ENCODE measurements at places on chromosomes 7 and 10.

- no peak for DNase-seq
These were observed 580.1 kb downstream of the GRID1 start for GRCh38 chr10:85786401-85786899.

DNA sequence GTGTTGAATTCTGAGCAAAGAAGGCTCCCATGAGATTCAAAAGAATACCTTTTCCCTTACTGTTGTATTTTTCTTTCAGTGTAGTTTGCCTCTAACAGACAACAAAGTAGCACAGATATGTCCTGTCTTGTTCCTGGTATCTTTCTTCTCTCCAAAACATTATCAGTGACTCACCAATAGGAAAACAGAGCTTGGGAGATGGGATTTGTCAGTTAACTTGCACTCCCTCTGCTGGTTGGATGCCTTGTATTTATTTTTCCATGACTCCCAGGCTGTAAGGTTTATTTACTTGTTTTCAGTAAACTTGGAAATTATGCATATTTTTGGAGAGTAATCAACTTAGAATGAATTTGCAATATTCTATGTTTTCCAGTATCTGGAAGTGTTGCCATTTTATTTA lies 129.7 kb downstream of the SAMD9 start:
- no peak for DNase-seq

- DNase-seq = peak; percentile 83
These were observed 47.1 kb upstream of the SVIL start for GRCh38 chr10:29681676-29682448.

DNA sequence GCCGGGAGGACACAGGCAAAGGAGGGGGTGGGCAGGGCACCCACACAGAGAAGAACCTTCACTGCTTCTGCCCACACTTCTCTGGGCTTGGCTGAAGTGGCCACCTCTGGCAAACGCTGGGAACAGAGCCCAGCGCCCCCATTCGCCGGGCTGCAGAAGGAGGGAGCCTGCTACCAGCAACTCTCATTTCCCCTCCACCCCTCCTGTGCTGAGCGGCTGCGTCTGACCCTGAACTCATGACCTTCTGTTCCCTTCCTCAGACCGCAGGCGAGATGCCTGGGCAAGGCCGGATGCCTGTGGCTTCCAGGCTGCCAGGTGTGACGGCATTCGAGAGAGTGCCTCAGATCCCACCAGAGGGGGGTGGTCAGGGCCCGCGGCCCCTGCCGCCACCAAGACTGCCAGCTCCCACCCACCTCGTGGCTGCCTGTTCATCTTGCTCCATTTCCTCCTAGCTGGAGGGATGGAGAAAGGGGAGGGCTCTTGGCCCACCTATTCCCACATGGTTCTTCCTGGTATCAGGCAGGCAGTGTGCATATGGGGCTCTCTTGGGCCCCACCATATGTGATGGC lies 19.8 kb downstream of the DNAJB12 start:
- DNase-seq = peak; percentile 71

- DNase-seq = no peak
These were observed 795.5 kb downstream of the TNS3 start for GRCh38 chr7:46786221-46786954.

DNA sequence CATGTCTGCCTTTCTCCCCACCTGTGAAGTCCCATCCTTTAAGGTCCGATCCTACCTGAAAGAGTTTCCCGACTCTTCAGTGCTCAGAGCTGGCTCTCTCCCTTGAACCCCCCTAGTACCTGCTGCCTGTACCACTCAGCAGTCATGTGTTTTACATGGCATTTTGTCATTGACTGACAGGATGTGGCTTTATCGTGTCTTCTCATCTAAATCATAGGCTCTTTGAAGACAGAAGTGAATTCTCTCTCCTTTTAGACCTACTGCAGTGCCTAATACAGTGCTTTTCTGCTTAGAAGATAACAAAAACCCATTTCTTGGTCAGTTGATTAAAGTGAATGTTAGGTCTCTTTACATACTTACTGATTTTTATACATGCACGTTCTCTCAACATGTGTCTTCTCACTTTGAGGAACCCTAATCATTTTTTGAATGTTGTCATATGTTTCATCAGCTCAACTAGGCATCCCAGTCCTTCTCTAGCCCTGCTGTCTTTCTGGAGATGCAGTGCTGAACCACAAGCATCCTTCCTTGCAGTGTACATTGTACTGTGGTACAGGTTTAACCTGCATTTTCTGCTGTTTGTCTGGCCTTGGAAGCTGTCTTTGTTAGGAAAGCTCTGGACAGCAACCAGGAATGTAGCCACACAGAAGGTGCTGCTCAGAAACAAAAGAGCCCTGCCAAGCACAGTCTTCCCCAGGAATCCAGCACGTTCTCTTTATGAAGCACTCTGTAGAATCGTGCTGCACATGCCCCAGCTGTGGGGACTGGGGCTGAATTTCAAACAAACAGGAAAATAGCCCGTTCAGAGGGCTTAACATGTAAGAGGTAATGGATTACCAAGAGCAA lies 28.1 kb upstream of the LRRC4 start:
- peak; percentile 39 for DNase-seq

DNA sequence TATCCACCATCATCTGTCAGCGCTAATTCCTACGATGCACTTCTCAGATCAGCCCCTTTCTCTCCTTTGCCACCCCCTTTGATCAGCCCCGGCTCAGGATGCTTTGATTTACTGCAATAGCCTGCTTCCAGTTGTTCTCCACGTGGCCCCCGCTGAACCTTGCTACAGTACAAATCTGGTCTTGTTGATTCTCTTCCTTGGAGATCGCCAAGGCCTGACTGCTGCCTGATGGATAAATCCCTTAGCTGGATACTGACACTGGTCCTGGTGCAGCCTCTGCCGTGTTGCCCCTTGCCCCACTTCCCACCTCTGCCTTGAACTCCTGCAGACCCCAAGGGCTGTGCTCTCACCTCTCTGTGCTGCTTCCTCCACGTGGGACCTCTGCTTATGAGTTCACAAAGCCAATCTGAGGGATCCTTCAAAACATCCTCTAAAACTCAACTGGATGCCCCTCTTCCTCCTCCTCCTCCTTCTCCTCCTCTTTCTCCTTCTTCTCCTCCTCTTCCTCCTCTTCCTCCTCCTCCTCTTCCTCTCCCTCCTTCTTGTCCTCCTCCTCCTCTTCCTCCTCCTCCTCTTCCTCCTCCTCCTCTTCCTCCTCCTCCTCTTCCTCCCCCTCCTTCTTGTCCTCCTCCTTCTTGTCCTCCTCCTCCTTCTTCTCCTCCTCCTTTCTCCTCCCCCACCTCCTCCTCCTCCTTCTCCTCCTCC lies 15.3 kb downstream of the PLXNA4 start:
- DNase-seq = no peak

GRCh38 chr7:77831481-77831880 lies 32.9 kb downstream of the PHTF2 start:
- peak; percentile 38 for DNase-seq

DNA sequence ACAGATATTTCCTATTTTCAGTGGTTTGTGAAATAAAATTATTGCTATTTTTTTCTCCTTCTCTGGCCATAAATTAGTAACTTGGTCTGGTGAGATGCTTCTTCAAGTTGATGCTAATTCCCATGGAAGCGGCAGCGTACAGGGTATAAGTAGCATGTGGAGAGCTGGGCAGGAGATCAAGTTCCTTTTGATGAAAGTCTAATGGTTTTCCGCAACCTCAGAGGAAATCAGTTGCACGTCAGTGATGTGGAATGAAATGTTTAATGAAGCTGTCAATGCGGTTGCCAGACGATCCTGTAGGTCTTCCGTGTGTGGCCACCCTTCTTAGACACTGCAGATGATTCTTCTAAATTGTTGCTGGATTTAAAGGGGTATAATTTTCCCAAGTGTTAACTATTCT lies 236.4 kb upstream of the GRM3 start:
- no peak for DNase-seq

DNA sequence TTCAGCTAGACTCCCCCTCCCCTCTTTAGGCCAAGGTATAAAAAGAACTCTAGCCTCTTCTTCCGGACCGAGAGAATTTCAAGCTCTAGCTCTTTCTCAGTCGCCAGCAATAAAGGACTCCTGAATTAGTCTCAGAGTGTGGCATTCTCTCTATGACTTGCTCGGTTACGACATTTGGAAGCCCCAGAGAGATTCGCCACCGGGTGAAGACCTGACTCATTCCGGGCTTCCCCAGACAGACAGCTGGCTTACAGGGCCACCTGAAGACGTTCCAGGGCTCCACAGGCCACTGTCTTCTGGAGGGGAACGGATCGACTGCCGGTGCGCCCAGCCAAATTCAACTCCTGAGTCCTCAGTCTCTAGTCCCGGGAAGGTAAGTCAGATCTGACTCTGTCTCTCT lies at the start of gene AKR1B15:
Gene AKR1B15, plus strand, starts transcription at position 234 of the 400 bp plus-strand sequence. CDS start 15,510 bp downstream, outside the sequence.
- DNase-seq = no peak

GRCh38 chr10:10792681-10793080 lies 225.0 kb upstream of the CELF2 start:
- DNase-seq = no peak

- DNase-seq = peak; percentile 9
These were observed 811 bp upstream of the ARHGAP12 start for GRCh38 chr10:31929261-31930022.

DNA sequence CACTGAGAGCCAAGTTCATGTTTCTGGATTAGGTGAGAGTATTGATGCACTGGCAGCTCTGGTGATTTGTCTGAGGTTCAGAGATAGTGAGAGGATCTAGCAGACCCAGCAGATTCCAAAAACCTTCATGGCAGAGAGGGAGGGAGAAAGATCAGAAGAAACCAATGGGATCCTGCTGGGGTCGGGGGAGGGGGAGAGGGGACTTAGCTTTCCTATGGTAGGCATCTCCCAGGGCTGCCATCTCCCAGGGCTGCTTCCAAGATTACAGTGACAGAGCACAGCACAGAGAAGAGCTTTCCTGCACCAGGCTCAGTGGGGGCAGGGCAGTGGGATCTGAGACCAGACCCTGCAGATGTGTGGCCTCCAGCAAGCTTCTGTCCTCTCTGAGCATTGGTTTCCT lies 76.8 kb upstream of the GDF10 start:
- DNase-seq = no peak

DNA sequence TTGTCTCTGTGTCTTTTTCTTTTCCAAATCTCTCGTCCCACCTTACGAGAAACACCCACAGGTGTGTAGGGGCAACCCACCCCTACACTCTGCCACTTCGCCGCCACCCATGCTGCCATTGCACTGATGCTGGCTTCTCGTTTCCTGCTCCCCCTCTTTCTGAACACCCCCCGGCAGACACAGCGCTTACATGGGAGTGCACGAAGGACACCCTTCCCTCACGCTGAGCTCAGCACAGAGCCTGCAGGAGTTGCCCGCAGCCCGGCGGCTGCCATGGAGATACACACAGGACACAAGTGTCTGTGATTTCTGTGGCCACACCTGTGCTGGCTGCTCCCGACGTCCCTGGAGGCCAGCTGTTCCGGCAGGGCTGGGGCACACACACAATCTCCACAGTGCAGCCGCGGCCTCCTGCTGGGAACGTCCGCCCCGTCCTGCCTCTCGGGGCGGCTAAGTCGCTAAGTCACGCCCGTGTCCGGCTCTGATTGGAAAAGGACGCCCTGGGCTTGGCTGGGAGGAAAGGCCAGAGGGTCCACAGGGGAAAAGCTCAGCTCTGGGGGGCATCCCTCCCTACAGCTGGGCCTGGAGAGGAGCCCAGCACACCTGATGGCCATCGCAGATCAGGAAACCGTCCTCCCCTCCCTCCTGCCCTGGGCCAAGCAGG lies 349.8 kb downstream of the PTPRN2 start:
- no peak for DNase-seq

- peak; percentile 35 for DNase-seq
These were observed 87.3 kb upstream of the KAT6B start for GRCh38 chr10:74738985-74739567.

DNA sequence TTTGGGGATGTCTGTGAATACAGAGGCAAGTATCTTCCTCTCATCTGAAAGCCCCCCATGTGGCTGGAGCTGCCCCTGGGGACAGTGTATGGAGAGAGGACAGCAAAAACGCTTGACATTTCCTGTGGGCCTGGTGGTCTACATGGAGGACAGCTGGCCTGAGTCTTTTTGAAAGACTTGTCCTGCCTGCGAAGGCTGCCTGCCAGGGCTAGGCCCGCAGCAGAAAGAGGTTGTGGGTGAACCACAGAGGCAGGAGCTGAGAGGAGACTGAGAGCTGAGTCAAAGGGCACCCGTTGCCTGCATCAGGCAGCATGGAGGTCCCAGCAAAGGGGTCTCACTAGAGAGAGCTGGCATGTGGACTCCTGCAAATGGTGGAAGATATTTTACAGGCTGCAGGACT lies 66.4 kb downstream of the KAT6B start:
- no peak for DNase-seq

GRCh38 chr7:36283711-36284130 lies 105.9 kb upstream of the ANLN start:
- peak; percentile 35 for DNase-seq

DNA sequence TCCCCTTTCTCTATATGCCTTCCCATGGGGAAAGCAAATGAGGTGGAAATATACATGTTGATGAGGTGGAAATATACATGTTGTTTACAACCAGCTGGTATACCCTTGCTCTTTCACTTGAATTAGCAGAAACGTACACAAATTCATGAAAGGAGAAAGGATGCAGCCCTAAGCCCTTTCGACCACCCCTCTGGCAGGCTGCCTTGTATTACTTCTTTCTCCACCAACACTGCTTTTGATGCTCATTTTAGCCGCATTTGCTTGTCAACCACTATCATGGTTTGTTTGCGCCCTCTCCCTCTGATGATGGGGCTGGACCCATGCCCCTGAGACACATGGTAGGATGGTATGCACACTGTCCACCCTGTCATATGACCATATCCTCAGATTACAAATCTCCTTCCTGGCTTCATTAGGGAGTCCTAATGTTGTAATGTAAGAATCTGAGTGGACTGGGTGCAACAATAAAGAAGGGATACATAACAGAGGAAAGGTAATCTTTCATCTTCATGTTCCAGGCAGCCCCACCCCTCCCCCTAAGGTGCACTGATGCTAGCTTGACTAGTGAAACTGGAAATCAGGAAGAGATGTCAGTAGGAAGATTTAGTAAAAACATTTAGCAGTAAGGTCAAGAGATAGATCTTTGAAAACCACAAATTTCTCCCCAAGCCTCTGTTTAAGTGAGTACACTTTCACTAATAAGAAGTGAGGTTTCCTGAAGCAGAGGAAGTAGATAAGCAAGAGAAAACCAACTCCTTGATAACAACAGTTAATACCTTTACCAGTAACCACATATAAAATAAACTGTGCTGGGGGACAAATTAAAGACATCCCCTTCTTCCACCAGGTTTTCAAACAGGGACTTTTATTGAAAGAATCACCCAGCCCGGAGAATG lies 536.8 kb upstream of the NRP1 start:
- no peak for DNase-seq

- no peak for DNase-seq
These were observed 154.9 kb downstream of the EGFR start for GRCh38 chr7:55173671-55174070.

DNA sequence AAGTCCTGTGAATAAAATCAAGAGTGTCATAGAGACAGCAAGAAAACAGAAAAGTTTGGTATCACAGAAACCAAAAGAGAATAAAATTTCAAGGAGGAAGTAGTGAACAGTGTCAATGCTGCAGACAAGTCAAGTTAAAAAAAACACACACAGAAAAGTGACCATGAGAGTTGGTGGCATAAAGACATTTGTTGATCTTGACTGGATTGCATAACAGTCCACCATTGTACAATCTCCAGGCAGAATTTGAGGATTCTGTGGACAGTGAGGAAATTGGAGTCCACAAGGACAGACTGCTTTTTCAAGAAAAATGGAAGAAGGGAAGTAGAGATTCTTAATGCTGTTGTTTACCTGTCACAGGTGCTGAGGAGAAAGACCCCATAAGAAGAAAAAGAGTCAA lies 412.5 kb downstream of the PLXDC2 start:
- DNase-seq = no peak
